Stimulated activated CD8-positive, alpha-beta memory T cell treated with anti-CD3 and anti-CD28 coated beads, Interleukin-2, amount 100 ng/mL, for 1 hour (primary cell): ENCODE measurements at places on chromosomes 7 and 10.

DNA sequence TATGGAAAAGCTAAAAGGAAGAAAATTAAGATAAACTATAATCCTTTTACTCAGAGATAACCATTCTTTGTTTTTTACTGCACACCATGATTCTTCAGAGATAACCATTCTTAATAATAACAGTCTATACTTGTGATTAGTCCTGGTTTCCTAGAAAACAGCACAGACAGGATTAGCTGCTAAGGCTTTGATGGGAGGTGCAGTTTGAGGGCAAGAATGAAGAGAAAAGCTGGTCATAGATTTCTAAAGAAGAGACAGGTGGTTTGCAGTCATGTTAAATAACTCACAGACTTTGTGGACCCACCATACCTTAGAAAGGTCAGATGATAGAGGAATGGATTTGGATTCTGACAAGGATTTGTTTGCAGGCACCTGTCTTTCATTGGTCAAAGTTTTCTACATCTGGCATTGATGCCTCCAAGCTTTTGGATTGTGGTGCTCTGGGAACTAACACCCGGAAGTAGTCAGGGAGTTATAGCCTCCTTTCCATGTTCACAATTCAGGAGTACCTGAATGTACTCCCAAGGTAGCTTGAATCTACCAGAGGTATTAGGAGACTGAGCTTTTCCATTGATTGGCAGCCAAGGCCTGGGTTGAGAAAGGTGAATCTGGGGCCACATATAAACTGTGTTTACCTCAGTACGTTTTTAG lies 3.7 kb downstream of the SMC3 start:
- DNase-seq = no peak

DNA sequence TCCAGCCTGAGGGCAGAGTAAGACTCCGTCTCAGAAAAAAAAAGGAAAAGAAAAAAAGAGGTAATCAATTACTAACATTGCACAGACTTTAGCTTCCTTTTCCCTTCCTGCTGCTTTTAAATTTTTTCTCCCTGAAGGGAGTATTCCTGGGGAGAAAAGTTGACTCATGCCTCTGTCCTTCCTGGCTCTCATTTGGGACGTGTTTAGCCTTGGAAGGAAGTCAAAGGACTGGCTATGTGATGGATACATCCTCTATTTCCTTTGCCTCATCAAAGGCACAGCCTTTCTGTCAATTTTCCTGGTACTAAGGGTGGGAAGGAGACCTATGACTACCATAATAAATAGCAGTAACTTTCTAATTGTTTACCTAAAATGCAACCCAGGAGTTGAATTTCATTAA lies 77.6 kb downstream of the ITGA8 start:
- DNase-seq = no peak

DNA sequence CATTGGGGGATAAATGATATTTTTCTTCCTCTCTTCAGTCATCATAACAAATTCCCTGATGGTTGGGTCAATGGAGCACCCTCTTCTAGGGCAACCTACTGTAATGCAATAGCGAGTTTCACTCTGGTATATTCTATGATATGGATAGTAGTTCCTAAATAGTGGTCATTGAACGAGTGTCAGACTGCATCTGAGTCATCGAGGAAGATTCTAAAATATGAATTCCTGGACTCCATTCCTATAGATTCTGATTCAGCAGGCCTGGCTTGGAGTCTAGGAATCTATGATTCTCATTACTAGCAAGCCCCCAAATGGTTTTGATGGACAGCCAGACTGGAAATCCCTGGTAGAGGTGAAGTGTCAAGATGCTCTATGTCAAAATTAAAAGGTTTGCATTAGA lies 254.5 kb downstream of the BUB3 start:
- no peak for DNase-seq

DNA sequence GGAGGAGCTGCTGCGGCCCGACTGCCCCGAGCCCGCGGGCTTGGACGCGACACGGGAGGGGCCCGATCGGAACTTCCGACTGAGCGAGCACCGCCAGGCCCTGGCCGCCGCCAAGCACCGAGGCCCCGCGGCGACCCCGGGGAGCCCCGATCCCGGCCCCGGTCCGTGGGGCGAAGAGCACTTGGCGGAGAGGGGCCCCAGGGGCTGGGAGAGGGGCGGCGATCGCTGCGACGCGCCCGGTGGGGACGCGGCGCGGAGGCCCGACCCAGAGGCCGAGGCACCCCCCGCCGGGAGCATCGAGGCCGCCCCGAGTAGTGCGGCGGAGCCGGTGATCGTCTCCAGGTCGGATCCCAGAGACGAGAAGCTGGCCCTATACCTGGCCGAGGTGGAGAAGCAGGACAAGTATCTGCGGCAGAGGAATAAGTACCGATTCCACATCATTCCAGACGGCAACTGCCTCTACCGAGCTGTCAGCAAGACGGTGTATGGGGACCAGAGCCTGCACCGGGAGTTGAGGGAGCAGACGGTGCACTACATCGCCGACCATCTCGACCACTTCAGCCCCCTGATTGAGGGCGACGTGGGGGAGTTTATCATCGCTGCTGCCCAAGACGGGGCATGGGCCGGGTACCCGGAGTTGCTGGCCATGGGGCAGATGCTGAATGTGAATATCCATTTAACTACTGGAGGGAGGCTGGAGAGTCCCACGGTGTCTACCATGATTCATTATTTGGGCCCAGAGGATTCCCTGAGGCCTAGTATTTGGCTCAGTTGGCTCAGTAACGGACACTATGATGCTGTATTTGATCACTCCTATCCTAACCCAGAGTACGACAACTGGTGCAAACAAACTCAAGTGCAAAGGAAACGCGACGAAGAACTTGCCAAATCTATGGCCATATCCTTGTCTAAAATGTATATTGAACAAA lies 1.4 kb downstream of the OTUD1 start:
- no peak for DNase-seq

DNA sequence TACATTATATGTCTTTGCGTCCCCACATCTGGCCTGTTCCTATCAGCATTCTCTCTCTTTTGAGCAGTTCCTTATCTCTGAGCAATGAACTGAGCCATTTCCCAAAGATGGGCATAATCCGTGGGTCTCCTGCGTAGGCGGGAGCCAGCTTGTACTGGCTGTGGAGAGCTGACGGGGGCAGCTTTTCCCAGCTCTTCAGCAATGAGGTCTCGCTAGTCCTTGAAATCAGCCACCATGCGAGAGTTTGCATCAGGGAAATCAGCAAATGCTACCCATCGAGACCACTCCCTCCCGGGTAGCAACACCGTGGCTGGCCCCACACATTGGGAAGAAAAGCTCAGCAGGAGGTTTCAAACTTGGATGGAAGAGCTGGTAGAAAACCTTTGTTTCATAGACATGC lies 51.9 kb upstream of the FAM180A start:
- no peak for DNase-seq
